ENCODE measurements at places on chromosomes 3 and 15.

DNA sequence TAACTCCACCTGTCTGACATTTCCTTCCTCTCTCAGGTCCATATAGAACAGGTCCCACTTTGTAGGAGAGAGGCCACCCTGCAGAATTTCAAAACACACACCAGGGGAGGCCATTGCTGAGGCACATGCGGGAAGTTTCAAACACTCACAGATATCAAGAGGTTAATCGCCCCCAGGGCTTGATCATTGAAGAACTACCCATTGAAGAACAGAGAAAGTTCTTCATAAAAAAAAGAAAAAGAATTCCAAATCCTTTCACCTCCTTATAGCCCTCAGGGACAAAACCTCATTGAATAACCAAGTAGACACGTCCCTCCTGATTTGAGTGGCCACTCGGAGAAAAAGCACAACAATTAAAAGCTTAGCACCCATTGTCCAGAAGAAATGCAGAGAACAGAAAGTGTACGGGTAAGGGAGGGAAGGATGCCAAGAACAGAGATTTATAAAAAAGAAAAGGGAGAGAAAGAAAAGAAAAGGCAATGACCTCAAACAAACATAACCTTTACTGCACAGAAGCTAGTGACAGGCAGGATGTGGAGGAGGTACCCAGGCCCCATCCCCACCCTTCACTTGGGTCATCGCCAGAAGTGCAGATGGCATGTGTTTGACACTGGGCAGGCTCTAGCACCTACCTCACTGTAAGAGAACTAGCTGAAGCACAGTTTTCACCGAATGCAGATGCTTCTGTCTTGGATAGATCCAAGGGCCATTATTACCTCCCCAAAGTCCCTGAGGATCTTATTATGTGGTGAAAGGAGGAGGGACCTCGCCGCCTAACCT, 112.3 kb upstream of the HES1 start:
- no peak for DNase-seq

DNA sequence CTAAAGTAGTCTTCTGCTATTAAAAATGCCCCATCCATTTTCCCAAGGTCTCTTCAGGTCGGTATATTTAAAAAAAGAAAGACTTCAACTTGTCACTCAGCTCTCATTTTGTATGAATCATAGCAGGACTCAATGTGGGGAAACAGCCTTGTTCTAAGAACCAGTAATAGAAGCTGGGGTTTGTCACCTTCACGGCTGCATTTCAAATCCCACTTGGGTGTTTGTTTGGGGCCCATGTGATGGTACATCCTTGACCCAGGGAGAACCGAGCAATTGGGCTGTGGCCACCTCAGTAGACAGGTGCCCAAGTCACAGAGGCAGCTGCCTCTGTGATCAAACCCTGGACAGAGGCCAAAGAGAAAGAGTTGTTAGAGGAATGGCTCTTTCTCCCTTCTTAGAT, 70.3 kb upstream of the ARL8B start:
- DNase-seq = no peak

- DNase-seq = no peak
These were observed 8.3 kb downstream of the SEMA3G start for GRCh38 chr3:52436500-52437149.

GRCh38 chr3:86180696-86181095, 810.3 kb downstream of the VGLL3 start:
- no peak for DNase-seq
